PC-3 (cell line): ENCODE measurements at places on chromosomes 11 and 22. TPM values are rescaled to one million over a fixed set of nuclear protein-coding genes. Genes with fewer than 3 reads are reported as not detected.

GRCh38 chr11:66868726-66869566, 12.1 kb downstream of the LRFN4 start:
- peak; percentile 87 for DNase-seq

DNA sequence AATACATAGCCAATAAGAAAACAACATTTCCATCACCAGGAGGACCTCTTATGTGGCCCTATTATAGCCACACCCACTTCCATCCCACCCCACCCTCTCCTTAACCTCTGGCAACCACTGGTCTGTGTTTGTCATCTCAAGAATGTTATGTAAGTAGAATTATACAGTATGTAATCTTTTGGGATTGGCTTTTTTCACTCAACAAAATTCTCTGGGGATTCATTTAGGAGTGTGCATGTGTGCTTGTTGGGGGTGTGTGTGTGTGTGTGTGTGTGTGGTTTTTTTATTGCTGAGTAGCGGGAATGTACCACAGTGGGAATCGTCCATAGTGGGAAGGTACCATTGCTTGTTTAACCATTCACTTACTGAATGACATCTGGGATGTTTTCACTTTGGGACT, 5.2 kb downstream of the KCNJ5 start:
- DNase-seq: no peak

- peak; percentile 66 for DNase-seq
These were observed 17.5 kb downstream of the OR9G1 start for GRCh38 chr11:56716379-56716854.

Gene ACCS
- 3.8 and 7.5 TPM in 2 replicates for total RNA-seq

Gene PTPRCAP
- 0.15 and 0.29 TPM in 2 replicates for total RNA-seq
